Activated CD4-positive, alpha-beta T cell treated with anti-CD3 and anti-CD28 coated beads for 1 hour (primary cell): ENCODE measurements at places on chromosomes 16 and 17.

GRCh38 chr16:67230809-67231660 is 4.1 kb downstream of the TMEM208 start:
- DNase-seq, result no peak

- DNase-seq, result no peak
Observed at GRCh38 chr17:66351033-66351432, 48.6 kb downstream of the PRKCA start.

DNA sequence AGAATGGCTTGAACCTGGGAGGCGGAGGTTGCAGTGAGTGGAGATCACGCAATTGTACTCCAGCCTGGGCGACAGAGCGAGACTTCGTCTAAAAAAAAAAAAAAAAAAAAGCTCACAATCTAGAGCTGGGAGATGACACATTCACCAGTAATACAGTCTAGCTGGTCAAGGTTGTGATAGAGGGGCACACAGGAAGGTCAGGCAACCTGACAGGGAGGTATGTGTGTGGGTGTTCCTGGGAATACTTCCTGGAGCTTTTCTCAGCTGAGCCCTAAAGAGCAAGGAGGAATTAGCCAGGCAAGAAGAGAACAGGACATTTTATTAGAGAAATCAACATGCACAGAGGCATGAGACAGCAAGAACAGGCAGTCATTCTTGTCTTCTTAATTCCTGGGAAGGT is 216.7 kb downstream of the SHISA9 start:
- no peak for DNase-seq

GRCh38 chr16:75983741-75984381 is 257.6 kb upstream of the CPHXL start:
- no peak for DNase-seq

DNA sequence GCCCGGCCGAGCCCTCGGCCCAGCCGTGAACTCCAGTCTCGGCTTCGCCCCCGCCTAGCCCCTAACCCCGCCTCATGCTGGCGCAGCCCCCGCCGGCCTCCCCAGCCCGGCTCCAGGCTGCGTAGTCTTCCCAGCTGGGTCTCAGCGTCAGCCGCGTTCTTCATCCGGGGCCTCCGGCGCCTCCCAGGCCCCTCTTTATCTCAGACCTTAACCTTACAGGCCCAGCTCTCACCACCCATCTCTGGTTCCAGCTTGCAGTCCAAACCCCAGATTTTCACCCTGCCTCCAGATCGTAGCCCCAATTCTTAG is at the start of gene PROCA1:
PROCA1 (minus strand) TSS at position 166 of the 309 bp plus-strand sequence. CDS start 228 bp downstream, outside the sequence.
- DNase-seq, result no peak

DNA sequence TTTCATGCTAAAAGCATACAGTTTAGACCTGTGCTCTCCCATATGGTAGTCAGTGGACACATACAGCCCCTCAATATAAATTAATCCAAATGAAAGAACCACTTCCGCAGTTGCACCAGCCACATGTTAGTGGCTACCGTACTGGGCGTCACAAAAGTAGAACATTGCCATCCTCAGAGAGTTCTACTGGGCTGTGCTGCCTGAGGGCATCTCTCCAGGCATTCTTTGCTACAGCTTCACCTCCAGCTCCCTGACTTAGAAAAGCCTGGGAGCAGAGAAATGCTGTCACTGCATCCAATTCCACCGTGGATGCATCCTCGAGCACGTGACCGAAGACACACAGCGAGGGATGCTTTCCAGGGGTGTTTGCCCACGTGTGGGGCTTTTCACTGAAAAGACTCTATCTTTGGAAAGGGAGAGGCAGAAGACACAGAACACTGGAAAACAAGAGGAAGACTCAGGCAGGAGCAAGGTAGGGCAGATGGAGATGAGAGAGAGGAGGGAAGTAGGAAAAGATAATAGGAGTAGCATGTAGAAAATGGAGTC is 86.4 kb downstream of the GAS7 start:
- DNase-seq, result no peak

DNA sequence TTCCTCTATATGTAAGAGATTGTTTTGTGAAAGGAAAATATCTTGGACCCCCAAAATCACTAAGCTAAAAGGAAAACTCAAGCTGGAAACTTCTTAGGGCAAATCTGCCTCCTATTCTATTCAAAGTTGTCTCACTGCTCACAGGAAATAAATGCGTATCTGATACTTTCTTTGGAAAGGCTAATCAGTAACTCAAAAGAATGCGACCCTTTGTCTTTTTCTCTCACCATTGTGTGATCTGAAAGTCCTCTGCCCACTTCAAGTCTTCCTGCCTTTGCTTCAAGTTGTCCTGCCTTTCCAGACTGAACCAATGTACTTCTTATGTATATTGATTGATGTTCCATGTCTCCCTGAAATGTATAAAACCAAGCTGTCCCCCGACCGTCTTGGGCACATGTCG is 157.3 kb downstream of the KIF2B start:
- no peak for DNase-seq

- DNase-seq, result no peak
Observed at GRCh38 chr16:49194537-49195236, 87.0 kb downstream of the CBLN1 start.

DNA sequence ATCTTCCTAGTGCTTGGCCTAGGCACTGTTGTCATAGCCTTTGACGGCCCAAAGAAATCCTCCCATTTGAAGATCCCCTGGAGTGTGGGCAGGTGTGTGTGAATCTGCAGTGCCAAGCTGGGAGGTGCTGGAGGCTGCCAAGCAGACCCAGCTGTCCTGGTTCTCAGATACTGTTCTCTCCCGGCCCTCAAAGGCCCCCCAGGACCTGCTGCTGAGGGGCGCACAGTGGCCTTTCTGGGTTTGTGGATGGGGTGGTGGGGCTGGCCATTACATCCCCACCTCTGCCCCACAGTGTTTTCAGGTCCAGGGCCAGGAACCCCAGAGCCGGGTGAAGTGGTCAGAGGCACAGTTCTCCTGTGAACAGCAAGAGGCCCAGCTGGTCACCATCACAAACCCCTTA is 60.5 kb downstream of the MRC2 start:
- no peak for DNase-seq
